Panc1 (cell line): ENCODE measurements at places on chromosomes 1 and 21.

- H3K27me3 ChIP-seq: no peaks in the 10 kb centered on the region
- no peak for DNase-seq
Observed at GRCh38 chr1:21497466-21498061, 11.7 kb upstream of the ALPL start.

DNA sequence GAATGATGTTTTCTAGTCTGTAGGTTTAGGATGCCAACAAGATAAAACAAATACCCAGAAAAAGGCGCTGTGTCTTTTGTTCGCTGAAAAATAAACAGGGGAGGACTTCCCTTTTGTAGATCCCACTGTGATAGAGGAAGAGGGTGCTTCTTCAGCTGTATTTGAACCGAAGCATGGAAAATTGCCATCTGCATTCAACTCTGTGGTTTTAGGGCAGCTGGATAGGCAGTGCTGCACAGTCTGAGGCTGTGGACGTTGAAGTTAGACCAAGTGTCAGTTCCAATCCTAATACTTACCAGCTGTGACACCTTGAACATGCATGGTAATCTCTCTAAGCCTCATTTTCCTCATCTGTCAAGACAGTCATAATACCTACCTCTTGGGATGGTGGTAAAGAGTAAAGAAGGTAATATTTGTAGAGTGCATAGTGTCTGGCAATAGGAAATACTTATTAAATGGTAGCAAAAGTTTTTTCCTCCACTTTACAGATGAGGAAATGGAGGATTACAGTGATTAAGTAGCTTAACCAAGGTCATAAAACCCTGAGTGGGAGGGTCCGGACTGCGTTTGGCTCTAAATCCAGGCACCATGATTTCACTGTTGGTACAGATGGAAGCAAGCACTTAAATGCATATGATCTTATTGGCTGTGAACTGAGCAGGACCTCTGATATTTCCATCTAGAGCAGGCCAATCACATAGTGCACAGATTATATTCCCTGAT is 48.5 kb downstream of the UTP25 start:
- H3K4me3 ChIP-seq: no peak overlapping the region
- no peaks in the 10 kb centered on the region; the same call in 1 of the 2 replicates for H3K4me1 ChIP-seq
- H3K27ac ChIP-seq: no peak overlapping the region
- H3K36me3 ChIP-seq: no peaks in the 10 kb centered on the region
- no peak for DNase-seq
- H3K27me3 ChIP-seq: peaks cover 2% of the 10 kb centered on the region; the same call in 1 of the 2 replicates

DNA sequence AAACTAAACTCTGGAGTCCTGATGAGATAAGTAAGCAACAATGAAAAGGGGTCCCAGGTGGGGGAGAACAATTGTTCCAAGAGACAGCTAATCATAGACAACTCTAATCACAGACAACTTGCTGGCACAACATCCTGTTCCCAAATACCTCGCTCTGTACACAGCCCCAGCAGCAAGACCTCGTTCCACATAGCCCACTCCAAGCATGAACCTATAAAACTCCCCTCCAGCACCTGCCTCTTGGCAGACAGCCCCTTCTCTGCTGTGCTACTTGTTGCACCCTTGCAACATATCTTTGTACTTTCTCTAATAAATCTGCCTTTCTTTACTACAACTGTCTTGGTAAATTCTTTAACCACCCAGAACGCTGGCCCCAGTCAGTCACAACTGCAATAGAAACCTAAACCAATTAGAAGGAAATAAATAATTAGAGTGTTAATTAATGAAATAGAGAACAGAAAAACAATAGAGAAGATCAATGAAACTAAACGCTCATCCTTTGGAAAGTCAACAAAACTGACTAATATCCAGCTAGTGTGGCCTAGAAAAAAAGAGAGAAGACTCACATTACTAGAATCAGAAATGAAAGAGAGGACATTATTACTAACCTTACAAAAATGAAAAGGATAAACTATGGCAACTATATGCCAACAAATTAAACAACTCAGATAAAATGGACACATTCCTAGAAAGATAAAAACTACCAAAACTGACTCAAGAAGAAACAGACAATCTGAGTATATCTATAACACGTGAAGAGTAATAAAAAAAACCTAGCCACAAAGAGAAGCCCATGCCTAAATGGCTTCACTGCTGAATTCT is 36.1 kb downstream of the LRRC40 start:
- no peak overlapping the region for H3K4me3 ChIP-seq
- H3K27me3 ChIP-seq: no peaks in the 10 kb centered on the region
- no peaks in the 10 kb centered on the region for H3K4me1 ChIP-seq
- peaks cover 4% of the 10 kb centered on the region; the same call in 1 of the 2 replicates for H3K36me3 ChIP-seq

DNA sequence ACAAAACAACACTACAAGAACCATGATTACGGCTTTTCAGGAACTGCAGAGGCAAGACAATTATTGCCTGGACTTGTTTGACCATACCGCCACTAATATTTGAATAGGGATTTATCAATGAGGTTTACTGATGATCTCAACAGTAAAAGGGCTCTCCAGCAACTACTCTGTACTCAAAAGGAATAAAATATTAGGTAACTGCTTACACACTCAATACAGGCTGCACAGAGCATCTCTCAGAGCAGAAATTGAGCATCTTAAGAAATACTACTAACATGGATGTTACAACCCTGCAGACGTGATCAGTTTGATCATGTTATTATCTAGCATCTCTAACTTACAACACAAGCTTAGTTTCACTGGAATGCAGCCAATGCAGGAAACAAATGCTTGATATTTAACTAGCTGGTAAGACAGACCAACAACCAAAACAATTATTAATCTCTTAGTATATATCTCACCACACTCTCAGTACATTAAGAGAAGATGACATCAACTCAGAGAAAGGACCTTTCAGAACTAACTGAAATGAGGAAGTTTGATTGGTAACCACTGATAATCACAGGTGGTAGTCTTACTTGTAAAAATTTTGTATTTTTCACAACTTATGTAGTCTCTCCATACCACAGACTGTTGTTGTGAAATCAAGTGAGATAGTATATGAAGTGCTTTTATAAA is 52.2 kb downstream of the PUM1 start:
- no peaks in the 10 kb centered on the region for H3K27me3 ChIP-seq
- peaks cover 8% of the 10 kb centered on the region; the same call in 1 of the 2 replicates for H3K4me1 ChIP-seq
- H3K27ac ChIP-seq: no peak overlapping the region
- no peak overlapping the region for H3K4me3 ChIP-seq

DNA sequence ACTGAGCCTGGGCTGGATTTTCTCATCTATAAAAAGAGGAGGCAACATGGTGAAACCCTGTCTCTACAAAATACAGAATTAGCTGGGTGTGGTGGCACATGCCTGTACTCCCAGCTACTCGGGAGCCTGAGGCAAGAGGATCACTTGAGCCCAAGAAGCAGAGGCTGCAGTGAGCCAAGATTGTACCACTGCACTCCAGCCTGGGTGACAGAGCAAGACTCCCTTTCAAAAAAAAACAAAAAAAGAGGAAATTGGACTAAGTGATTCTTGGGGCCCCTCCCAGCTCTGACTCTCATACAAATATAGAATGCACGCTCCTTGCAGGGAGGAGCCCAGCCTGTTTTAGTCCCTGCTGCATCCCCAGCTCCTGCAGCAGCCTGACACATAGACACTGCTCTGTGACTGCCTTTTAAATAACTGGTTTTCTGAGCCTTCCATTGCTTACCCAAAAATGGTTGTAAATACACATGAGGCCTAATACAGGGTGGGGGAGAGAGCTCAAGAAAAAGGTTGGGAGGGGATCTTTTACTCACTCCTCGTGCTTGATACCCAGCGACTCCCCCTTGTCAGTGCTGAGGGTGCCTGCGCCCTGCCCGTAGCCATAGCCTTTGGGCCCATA is 17.2 kb downstream of the CSRP1 start:
- no peak overlapping the region for H3K27ac ChIP-seq
- no peaks in the 10 kb centered on the region for H3K4me1 ChIP-seq
- peaks cover 2% of the 10 kb centered on the region; the same call in 1 of the 2 replicates for H3K36me3 ChIP-seq

DNA sequence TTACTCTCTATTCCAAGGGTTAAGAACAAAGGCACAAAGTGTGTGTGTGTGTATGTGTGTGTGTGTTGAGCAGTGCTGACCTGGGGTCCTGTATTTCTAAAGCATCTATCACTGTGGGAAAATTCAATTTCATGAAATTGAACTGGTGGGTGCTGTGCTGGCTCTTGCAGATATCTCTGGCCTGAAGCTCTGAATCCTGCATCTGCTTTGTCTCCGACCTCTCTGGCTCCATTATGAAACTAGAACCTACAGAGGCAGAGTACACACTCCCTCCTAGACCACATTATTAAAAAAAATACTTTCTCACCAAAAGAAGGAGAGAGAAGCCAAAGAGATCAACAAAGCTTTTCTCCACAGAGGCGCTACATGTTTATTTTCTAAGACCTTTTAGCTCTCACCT is 88.4 kb upstream of the PDE4B start:
- H3K27ac ChIP-seq: no peak overlapping the region
- no peaks in the 10 kb centered on the region for H3K4me1 ChIP-seq
- DNase-seq: no peak
- H3K27me3 ChIP-seq: no peaks in the 10 kb centered on the region; the same call in none of the 2 replicates
- H3K36me3 ChIP-seq: no peaks in the 10 kb centered on the region

GRCh38 chr1:173222149-173223030 is 15.3 kb upstream of the TNFSF4 start:
- no peak overlapping the region for H3K27ac ChIP-seq
- H3K4me1 ChIP-seq: no peaks in the 10 kb centered on the region
- no peaks in the 10 kb centered on the region for H3K36me3 ChIP-seq
- no peak overlapping the region for H3K4me3 ChIP-seq
- no peak for DNase-seq

DNA sequence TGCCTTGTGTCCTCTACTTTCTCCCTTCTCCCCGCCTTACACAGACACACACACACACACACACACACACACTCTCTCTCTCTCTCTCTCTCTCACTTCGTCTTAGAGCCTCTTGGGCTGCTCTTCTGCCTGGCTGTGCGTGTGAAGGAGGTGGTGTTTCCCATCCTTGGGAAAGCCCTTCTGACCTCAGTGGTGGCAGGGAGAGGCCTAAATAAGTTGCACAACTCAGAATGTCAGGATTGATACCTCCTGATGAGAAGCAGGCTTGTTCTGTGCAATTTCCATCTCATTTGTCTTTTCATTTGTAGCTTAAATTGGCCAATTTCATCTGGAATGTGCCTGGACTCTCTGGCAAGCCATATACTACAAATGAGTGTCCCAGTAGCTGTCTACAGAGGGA is 25.0 kb downstream of the LRRN2 start:
- no peak overlapping the region for H3K27ac ChIP-seq
- no peaks in the 10 kb centered on the region for H3K36me3 ChIP-seq
- H3K4me3 ChIP-seq: no peak overlapping the region
- H3K27me3 ChIP-seq: no peaks in the 10 kb centered on the region
- DNase-seq: no peak

- H3K4me3 ChIP-seq: no peak overlapping the region
- no peak for DNase-seq
- H3K36me3 ChIP-seq: no peaks in the 10 kb centered on the region
Observed at GRCh38 chr1:15303935-15304334, 56.9 kb downstream of the FHAD1 start.

DNA sequence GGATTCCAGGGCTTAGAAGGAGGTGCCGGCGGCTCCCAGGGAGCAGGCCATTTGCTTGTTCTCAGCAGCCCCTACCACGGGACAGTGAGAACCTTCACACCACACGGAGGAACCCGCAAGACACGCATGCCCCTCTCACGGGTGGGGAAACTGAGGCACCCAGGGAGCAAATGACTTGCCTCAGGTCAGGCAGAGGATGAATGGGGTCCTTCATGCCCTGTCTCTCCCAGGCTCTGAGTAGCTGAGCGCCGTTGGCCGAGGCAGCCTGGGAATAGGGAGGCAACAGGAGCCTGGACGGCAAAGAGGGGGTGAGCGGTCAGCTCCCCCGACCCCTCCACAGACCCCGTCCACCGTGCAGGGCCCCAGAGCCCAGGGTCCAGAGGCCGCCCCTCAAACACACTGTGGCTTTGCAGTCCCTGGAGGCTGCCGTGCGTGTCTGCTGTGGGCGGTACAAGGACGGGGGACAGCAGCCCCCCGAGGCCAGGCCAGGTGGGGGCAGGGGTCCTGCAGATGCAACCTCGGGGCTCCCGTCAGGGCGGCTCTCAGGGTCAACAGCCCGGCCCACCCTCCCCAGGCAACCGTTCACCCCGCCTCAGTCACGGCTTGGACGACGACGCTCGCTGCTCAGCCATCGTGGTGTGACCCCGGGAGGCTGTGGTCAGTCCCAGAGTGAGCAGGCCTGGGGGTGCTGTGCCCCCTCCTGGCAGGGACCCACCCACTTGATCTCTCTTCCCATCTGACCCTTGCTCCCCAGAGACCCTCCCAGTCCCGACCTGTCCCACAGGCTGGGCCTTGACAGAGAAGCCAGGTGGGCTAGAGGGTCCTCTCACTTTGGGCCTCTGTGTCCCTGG is 15.8 kb upstream of the COL6A2 start:
- H3K27me3 ChIP-seq: no peaks in the 10 kb centered on the region
- no peaks in the 10 kb centered on the region for H3K36me3 ChIP-seq
- DNase-seq: no peak
- H3K4me3 ChIP-seq: no peak overlapping the region
- H3K27ac ChIP-seq: no peak overlapping the region

- DNase-seq: no peak
- H3K4me3 ChIP-seq: no peak overlapping the region
- no peaks in the 10 kb centered on the region for H3K27me3 ChIP-seq
- no peak overlapping the region for H3K27ac ChIP-seq
- no peaks in the 10 kb centered on the region for H3K36me3 ChIP-seq
Observed at GRCh38 chr21:33315946-33316710, 8.6 kb upstream of the IFNAR1 start.

- H3K27ac ChIP-seq: no peak overlapping the region
- H3K4me3 ChIP-seq: no peak overlapping the region
- no peaks in the 10 kb centered on the region for H3K27me3 ChIP-seq
- DNase-seq: no peak
- H3K4me1 ChIP-seq: no peaks in the 10 kb centered on the region
Observed at GRCh38 chr1:114729782-114730181, 13.2 kb upstream of the NRAS start.

GRCh38 chr1:210467440-210468043 is 138.8 kb downstream of the HHAT start:
- H3K27ac ChIP-seq: no peak overlapping the region
- no peaks in the 10 kb centered on the region for H3K36me3 ChIP-seq
- H3K4me3 ChIP-seq: no peak overlapping the region
- H3K4me1 ChIP-seq: no peaks in the 10 kb centered on the region

DNA sequence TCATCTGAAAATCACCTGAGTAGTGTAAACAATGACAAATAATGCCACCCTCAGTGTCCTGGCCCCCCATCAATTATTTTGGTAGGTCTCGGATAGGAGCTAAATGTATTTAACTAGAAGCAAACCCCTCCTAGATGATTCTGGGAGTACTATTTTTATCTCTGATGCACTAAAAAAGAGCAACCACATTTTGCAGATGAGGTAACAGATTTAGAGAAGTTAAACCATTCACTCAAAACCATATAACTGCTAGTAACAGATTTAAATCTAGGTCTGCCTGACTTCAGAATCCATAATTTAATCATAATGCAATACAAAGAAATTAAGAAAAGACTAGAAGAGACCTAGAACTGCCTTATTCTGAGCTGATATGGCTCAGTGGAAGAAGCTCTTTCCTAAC is 17.3 kb upstream of the PTCH2 start:
- H3K27ac ChIP-seq: no peak overlapping the region
- H3K4me3 ChIP-seq: no peak overlapping the region
- no peaks in the 10 kb centered on the region for H3K4me1 ChIP-seq
- H3K27me3 ChIP-seq: no peaks in the 10 kb centered on the region
